ENCODE measurements at places on chromosomes 3 and 15.

- DNase-seq, result no peak
Measured at GRCh38 chr15:39200586-39200985, 380.3 kb upstream of the THBS1 start.

GRCh38 chr3:128841926-128842920, 37.2 kb upstream of the ACAD9 start:
- DNase-seq, result peak; percentile 25

DNA sequence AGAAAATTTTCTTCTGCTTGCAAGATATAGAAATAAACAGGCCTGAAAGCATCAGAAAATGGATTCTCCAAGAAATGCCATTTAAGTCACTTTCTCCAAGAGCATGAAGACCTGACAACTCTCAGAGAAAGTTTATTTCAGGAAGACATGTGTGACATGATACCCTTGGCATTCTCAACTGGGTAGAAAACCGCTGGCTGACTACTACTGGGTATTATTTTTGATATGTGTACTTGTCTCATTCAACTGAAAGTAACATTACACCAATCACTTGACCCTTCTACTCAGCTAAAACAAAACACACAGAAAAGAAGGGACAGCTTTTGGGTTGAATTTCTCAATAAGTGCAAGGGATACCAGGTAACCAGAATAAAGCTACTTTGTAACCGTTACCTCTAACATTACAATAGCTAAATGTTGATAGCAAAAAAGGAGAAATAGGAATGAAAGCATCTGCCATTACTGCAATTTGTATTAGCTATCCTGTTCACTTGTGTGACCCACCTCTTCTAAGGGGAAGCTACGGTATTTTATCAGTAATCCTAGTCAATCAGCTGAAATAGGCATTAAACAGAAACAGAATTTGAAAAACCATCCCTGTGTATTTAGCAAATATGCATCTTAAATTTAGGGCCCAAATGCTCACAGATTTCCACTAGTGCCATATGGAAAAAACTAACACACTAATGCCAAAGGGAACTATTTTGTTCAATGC, 7.3 kb downstream of the TRA2B start:
- no peak for DNase-seq

GRCh38 chr15:69304182-69304545, 5.5 kb downstream of the PAQR5 start:
- peak; percentile 73 for DNase-seq

DNA sequence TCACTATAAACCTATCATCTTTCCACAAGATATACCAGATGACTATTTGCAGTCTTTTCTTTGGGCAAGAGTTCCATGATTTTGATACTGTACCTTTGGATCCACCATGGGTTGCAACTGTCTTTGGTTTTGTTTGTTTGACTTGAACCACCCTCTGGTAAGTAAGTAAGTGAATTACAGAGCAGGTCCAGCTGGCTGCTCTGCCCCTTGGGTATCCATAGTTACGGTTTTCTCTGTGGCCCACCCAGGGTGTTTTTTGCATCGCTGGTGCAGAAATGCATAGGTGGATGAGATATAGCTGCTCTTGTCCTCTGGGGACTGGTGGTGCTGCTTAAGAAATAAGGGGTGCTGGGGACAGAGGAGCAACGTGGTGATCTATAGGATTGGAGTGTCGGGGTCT, 33.8 kb downstream of the CHDH start:
- no peak for DNase-seq

GRCh38 chr3:109131276-109131675, 5.2 kb upstream of the C3orf85 start:
- DNase-seq, result no peak

- DNase-seq, result no peak
Measured at GRCh38 chr3:51708216-51708845, 1.5 kb downstream of the GRM2 start.

DNA sequence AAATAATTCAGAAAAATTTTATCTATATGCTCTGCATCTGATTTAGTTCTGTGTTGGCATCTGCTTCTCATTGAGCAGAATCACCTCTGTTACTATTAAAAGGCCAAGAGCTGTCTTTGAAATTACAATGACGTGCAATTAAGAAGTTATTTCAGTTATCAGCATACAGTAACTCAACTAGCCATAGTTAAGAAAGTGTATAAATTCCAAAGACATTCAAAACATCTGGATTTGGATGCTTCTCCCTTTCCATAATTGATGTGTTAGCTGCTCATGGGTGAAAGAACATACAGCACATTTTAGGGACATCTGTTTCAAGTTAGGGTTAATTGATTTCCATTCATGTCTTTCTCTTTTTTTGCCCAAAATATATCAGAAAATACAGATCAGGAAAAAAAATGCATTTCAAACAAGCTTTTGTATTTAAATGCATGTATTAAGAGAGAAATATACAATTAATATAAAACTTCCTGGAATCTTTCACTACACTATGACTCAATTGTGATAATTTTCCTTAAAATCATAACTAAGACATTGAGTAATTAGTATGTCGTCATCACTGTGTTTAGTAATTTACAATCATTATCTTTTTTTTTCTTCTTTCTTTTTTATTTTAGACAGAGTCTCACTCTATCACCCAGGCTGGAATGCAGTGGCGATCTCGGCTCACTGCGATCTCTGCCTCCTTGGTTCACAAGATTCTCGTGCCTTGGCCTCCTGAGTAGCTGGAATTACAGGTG, 82.7 kb upstream of the MBNL1 start:
- no peak for DNase-seq

GRCh38 chr3:59444294-59444671, 394.5 kb upstream of the CFAP20DC start:
- DNase-seq, result no peak

DNA sequence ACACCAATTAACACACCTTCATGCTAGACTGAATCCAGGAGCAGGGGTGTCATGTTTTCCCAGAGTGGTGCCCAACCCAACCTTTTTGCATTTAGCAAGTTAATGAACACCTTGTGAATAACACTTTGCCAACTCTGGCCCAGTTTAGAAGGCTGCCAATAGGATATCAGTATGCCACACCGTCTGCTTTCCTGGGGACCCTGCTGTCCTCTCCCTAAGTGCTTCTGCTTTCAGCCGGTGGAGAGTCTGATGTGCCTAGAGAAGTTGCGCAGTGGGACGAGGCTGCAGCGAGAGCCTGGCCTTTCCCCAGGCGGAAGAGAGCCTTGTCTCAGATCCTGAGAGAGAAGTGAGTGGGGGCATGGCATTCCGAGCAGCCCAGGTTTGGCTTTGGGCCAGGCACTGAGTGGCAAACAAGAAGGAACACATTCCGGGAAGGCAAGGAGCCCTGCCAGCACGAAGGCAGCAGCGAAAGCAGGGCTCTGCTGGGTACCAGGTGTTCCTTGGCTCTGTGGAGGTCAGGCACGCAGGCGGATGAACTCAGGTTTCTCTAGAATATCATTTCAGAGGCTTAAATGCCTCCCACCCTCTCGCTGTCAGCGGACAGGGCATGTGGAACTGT, 36.9 kb downstream of the SENP8 start:
- DNase-seq, result no peak

GRCh38 chr3:30682434-30683155, 76.2 kb downstream of the TGFBR2 start:
- DNase-seq, result peak; percentile 31

DNA sequence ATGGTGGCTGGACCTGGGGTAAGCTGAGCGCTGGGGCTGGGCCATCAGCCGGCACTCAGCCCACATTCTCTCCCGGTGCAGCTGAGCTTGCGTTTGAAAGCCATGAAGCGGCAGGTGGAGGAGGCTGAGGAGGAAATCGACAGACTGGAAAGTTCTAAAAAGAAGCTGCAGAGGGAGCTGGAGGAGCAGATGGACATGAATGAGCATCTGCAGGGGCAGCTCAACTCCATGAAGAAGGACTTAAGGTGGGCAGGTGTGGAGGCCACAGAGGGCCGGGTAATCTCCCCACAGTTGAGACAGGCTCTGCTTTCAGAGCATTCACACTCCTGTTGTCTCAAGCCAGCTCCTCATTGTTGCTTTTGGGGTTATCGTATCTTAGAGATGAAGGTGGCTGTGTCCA, 45.7 kb upstream of the MYZAP start:
- no peak for DNase-seq

GRCh38 chr15:63156755-63157117, 541 bp downstream of the RPS27L start:
- peak; percentile 30 for DNase-seq

All from MV-4-11 (cell line).